ENCODE measurements at places on chromosomes 16 and 17. TPM values are rescaled to one million over a fixed set of nuclear protein-coding genes. Genes with fewer than 3 reads are reported as not detected.
A peak's percentile ranks its signal among the peaks of the same experiment; 100 is the strongest.

DNA sequence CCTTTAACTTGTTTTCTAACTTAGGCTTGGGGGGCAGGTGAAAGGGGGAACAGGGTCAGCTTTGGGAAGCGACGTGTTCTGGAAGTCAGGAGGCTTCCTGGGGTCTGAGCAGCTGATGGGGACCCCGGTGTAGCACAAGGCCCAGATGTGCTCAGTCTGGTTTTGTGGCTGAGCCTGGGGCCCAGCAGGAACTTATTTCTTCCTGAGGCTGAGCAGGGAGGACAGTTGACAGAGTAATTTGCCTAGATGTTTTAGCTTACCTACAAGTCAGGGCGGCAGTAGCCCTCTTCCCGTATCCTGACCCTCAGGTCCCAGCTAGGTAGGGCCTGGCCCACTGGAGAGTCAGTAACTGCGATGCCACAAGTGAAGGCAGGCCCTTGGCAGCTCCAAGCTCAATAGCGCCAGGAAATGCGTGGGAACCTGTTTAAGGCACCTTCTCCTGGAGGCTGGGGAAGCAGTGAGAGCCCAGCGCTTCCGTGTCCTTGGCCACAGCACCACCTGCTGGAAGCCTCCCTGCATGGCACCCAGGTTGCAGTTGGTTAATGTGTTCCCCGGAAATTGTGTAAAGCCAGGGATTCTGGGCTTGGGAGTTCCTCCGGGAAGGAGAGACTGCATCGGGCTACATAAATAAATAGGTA is 5.2 kb downstream of the CCR7 start:
- peak; percentile 96 for DNase-seq

RNF135 gene
- total RNA-seq = 8.0 TPM

MT1B gene
- total RNA-seq = not detected

GPRC5C gene
- total RNA-seq = 15.5 TPM

MMP25 gene
- total RNA-seq = 14.2 TPM

Data from H9 (cell line).